Stimulated activated CD4-positive, alpha-beta T cell treated with anti-CD3 and anti-CD28 coated beads, Interleukin-2, amount 100 ng/mL, for 48 hours (primary cell): ENCODE measurements at places on chromosomes 12 and 14.

DNA sequence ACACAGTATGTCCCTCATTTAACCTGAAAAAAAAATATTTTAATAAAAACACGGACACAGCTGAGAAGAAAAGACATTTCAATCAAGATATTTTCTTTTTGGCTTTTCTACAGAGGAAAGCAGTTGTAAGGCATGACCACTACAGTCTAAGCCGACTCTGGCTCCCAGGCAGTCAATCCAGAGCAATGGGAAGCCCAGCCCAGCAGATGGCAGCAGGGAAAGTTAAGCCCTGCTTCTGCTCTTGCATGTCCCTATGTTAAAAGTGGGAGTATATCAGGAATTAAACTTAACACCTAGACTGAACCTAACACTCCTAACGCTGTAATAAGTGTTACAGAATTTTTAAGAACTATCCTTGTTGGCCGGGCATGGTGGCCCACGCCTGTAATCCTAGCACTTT lies 19.5 kb upstream of the HAL start:
- DNase-seq: no peak

DNA sequence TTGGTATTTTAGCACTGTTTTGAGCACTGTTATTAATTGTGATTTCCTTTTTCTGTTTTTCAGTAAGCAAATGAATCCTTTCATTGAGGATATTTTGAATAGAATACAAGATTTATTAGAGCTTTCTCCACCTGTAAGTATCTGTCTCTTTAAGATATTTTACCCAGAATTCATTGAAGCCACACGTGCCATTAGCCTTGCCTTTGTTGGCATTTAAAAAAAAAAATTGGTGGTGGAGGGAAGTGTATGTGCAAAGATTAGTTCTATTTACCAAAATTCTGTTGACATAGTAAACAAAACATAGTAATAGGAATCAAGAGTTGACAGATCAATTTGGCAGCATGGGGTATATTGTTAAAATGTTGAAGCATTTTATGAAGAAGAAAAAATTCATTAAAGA lies 23.8 kb downstream of the XPOT start:
- no peak for DNase-seq

DNA sequence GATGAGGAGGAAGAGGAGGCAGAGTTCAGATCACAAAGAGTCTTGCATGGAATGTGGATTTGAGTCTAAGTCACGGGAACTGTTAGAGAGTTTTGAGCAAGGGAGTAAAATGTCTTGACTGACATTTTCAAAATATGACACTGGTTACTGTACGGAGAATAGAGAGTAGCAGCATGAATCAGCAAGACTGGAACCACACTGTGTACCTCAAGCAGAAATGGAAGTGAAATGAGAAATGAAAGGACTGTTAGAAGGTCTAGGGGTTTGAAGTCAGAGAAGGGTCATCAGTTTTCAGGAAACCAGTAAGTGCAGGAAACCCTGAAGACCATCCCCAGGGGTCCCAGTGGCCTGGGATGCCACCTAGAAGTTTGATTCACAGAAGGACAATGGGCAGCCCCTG lies 236.3 kb downstream of the GALC start:
- no peak for DNase-seq

- DNase-seq: no peak
Observed at GRCh38 chr12:12266389-12266872, 413 bp downstream of the LRP6 start.

- DNase-seq: no peak
Observed at GRCh38 chr12:50960130-50960529, 7.8 kb downstream of the HIGD1C start.

DNA sequence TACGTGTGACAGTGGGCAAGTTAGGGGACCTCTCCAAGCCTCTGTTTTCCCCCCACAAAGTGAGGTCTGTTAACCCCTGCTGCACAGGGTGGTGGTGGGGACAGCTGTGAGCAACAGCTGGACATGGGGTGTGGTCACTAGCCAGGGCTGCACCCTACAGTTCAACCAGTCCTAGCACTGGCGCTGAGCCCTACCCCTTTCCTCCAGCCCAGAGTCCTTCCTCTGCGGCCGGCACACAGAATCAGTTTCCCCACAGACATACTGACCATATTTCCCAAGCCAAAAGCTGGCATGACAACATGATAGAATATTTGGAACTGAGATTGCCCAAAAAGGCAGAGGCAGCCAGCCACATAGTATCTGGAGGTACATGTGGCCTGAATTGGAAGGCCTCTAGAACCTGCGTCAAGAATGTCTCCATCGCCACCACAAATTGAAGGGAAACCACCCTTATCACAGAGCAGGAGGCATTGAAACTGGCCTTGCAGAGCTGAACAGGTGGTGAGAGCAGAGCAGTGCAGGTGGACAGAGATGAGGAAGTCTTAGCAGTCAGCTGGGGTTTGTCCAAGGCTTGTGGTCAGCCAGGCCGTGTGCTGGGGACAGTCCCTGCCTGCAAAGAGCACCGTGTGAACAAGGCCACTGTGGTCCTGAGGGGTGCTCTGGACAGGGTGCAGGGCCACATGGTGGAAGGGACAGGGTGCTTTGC lies 21.2 kb downstream of the DEGS2 start:
- no peak for DNase-seq

- no peak for DNase-seq
Observed at GRCh38 chr12:31867292-31867691, 91.9 kb upstream of the RESF1 start.

DNA sequence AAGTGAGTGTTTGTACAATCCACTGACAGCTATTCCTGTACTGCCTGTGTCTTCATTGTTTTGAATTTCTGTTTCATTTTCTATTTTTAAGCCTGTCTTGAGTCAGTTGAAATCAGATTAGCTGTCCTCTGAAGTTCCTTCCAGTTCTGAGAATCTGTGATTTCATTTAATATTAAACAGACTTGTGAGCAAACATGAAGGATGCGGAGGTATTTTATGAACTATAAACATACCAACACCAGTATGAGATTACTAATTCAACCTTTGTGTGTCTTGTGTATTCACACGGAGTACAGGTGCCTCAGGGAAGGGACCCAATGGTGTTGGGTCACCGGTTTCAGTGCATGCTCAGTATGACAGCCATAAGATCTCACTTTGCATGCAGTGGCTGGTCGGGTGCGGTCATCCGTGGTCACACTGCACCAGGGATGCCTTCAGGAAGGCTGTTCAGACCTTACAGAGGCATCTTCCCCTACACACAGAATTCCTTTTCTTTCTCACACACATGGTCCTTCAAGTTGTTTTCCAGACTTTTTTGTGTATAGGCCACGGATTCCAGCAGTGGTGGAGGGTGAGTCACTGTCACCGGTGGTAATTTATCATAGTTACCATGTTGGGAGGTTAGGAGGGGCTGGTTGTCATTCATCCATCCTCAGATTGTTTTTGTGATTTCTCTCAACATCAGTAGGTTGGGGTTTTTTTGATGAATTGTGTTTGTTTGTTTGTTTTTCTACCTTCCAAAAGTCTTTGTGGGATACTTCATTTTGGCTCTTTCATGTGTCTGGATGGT lies 103.0 kb upstream of the SFSWAP start:
- DNase-seq: no peak

GRCh38 chr12:7934091-7934888 lies 1.7 kb downstream of the SLC2A3 start:
- no peak for DNase-seq

- no peak for DNase-seq
Observed at GRCh38 chr12:4214877-4215228, 58.7 kb upstream of the CCND2 start.

GRCh38 chr12:67026487-67027246 lies 242.5 kb upstream of the CAND1 start:
- DNase-seq: no peak
